Spleen (tissue), 13 donors: ENCODE measurements at places on chromosomes 5 and 9. TPM values are rescaled to one million over a fixed set of nuclear protein-coding genes. Genes with fewer than 3 reads are reported as not detected.

The ZNF483 gene
- total RNA-seq: 7.6 TPM

The ADAMTSL1 gene
- 4.6 TPM for total RNA-seq

The MARCOL gene
- total RNA-seq: not detected

- DNase-seq: peak; percentile 95
These were observed 20.5 kb upstream of the PSD2 start for GRCh38 chr5:139774980-139775661.

DNA sequence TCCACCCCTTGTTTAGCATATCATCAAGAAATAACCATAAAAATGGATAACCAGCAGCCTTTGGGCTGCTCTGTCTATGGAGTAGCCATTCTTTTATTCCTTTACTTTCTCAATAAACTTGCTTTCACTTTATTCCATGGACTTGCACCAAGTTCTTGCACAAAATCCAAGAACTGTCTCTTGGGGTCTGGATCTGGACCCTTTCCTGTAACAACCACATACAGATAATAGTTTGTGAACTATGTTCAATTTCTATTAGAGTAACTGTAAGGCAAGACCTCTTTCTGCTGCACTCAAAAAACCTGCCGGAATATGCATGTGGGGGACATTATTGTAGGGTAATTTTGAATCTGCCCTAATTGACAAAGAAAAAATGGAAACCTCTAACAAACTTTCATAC lies 66.9 kb upstream of the TMEM215 start:
- DNase-seq: no peak

GRCh38 chr5:135745897-135746500 lies 88.5 kb upstream of the SLC25A48 start:
- DNase-seq: no peak

- no peak for DNase-seq
These were observed 152.1 kb downstream of the GNAQ start for GRCh38 chr9:77879437-77879943.

GRCh38 chr5:80516826-80517225 lies 28.9 kb downstream of the FAM151B start:
- no peak for DNase-seq

GRCh38 chr5:150505041-150505511 lies 2.9 kb upstream of the NDST1 start:
- DNase-seq: no peak
